Activated naive CD8-positive, alpha-beta T cell treated with anti-CD3 and anti-CD28 coated beads for 36 hours (primary cell): ENCODE measurements at places on chromosomes 1 and 21. TPM values are rescaled to one million over a fixed set of nuclear protein-coding genes. Genes with fewer than 3 reads are reported as not detected.

GRCh38 chr1:193589597-193590040, 403.2 kb upstream of the B3GALT2 start:
- no peaks in the 10 kb centered on the region for H3K36me3 ChIP-seq
- no peak for DNase-seq
- H3K27me3 ChIP-seq = no peaks in the 10 kb centered on the region
- no peak overlapping the region for H3K4me3 ChIP-seq

DNA sequence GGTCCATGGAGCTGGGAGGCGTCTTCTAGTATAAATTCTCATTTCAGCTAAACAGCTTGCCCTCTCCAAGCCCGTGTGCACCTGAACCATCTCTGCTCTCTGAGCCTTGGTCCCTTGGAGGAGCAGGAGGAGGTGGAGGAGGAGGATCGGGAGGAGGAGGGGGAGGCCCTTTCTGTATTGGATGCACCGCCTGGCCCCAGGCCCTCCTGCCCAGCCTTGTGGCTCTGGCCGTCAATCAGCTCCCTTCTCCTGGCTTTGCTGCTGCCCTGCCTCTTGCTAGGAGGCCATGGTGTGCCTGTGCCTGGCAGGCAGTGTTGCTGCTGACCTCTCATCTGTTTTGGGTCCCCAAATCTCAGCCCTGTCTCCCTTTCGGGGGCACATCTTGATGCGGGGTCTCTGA, 9.0 kb downstream of the COL18A1 start:
- no peaks in the 10 kb centered on the region for H3K36me3 ChIP-seq
- no peak overlapping the region for H3K27ac ChIP-seq
- no peak for DNase-seq
- no peak overlapping the region for H3K4me3 ChIP-seq
- H3K4me1 ChIP-seq = no peaks in the 10 kb centered on the region
- H3K27me3 ChIP-seq = peaks cover 13% of the 10 kb centered on the region

Gene RAB3B
- total RNA-seq = 0.06 TPM

- H3K4me1 ChIP-seq = peaks cover 59% of the 10 kb centered on the region
- H3K36me3 ChIP-seq = peaks cover 34% of the 10 kb centered on the region
- peak overlapping the region; percentile 74 for H3K27ac ChIP-seq
- peak overlapping the region; percentile 32 for H3K4me3 ChIP-seq
Measured at GRCh38 chr21:45103971-45104520, 29.7 kb downstream of the ADARB1 start.

Gene DDR2
- total RNA-seq = 0.19 TPM

DNA sequence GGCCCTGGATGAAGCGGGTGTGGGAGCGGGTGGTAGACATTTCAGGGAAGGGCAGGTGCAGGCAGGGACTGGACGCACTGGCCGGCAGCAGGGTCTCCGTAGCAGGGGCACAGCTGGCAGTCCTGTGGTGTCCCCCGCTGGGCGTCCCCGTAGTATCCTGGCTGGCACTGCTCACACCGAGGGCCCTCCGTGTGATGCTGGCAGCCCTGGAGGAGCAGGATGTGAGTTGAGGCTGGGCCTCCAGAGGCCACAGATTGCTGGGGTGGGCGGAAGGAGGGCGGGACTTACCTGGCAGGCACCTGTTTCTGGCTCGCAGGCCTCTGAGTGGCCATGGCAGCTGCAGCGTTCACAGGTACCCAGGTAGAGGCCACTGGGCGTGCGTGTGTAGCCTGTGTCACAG, 62.3 kb downstream of the LDLRAD2 start:
- H3K36me3 ChIP-seq = no peaks in the 10 kb centered on the region
- DNase-seq = no peak
- peaks cover 3% of the 10 kb centered on the region for H3K4me1 ChIP-seq
- no peak overlapping the region for H3K27ac ChIP-seq
- no peak overlapping the region for H3K4me3 ChIP-seq

Gene FMN2
- total RNA-seq = not detected

- H3K4me1 ChIP-seq = no peaks in the 10 kb centered on the region
- DNase-seq = no peak
- H3K4me3 ChIP-seq = no peak overlapping the region
Measured at GRCh38 chr1:40939320-40940059, 40.0 kb upstream of the CTPS1 start.

- no peak for DNase-seq
- H3K27me3 ChIP-seq = peaks cover 4% of the 10 kb centered on the region
- H3K27ac ChIP-seq = no peak overlapping the region
- no peaks in the 10 kb centered on the region for H3K4me1 ChIP-seq
- H3K4me3 ChIP-seq = no peak overlapping the region
Measured at GRCh38 chr1:2853711-2854110, 52.2 kb upstream of the TTC34 start.

DNA sequence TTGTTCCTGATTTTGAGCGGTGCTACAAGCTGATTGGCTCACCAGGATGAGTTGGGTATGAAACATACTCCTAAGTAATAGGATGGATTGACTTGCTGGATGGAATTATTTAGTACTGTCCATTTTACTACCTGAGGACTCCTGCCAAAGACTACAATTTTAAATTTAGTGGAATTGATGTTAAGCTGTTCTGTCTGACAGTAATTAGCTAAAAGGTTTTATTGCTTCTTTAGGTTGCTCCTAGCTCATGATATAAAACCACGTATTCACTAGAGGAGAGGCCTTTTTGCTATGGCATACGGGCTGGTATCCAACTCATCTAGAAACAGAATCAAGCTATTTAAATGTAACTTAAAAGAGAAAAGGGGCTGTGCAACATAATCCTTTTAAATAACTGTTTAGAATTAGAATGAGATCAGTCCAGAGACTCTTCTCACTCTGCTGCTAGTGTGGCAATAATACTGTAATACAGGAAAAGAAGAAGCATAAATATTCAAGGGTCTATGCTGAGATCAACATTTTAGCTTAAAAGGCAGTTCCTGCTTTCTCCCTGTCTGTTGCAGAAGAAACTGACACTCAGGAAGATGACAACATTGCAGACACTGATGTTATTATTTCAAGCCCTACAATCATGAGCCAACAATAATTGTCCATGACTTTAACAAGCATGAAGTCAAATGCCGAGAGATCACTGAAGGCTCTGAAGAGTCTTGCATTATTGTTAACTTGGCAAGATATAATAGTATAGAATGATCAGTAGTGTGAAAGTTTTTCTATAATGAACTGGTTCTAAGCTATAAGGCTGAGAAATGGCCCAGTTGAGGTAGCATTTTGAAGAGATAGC, 258.7 kb upstream of the ADGRL4 start:
- H3K36me3 ChIP-seq = no peaks in the 10 kb centered on the region
- H3K27ac ChIP-seq = no peak overlapping the region
- H3K4me1 ChIP-seq = no peaks in the 10 kb centered on the region
- H3K27me3 ChIP-seq = no peaks in the 10 kb centered on the region
- H3K4me3 ChIP-seq = no peak overlapping the region

DNA sequence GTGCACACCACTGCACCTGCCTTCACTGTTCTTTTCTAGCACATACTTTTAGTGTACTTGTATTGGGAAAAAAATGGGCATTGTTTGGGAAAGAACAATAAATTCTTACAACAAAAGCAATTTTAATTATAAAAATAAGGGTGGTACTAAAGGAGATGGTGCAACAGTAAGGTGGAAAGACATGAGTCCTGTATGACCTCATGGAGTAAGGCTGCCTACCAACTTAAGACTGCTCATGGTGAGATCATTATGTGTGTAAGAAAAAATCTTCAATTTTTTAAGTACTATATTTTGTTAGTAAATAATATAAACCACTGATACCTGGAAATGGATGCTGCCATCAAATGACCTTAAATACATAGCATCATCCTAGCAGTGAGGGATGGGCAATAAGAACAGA, 29.6 kb upstream of the PHGDH start:
- no peak overlapping the region for H3K27ac ChIP-seq
- no peak overlapping the region for H3K4me3 ChIP-seq
- no peaks in the 10 kb centered on the region for H3K36me3 ChIP-seq
- H3K4me1 ChIP-seq = no peaks in the 10 kb centered on the region

DNA sequence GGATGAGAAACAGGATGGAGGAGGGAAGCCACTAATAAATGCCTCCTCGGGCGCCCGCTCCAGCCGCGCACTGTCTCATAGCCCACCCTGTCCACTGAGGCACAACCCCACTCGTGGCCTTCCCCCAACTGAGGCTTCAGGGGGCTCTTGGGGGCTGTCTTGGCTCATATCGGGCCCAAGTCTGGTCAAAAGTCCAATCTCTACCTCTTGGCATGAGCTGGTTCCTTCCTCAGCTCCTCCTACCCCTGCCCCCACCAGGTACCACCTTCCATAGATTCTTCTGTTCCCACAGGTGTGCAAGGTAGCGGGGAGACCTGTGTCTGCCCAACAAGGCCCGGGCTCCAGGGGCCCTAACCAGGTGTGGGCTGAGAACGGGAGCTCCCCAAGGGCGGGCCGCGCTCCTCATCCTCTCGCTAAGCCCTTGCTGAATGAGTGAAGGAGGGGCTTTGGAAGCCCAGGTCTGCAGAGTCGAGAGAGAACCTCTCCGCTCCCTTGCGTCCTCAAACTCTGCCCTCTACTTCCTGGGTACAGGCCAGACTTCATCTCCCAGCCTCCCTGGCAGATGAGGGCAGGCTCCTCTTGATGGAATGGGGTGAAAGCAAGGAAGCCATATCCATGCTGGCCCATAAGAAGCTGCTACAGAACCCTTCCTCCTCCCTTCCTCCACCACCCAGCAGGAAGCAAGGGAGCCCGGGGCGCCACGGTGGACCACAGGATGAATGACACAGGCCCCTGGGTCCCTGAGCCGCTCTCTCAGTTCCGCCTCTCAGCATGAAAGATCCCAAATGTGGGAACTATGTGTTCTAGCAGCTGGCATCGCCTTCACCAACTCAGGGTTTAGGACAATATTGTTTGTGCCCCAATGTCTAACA, 74.7 kb downstream of the PSMG1 start:
- no peaks in the 10 kb centered on the region for H3K27me3 ChIP-seq
- H3K27ac ChIP-seq = no peak overlapping the region
- no peaks in the 10 kb centered on the region for H3K36me3 ChIP-seq

DNA sequence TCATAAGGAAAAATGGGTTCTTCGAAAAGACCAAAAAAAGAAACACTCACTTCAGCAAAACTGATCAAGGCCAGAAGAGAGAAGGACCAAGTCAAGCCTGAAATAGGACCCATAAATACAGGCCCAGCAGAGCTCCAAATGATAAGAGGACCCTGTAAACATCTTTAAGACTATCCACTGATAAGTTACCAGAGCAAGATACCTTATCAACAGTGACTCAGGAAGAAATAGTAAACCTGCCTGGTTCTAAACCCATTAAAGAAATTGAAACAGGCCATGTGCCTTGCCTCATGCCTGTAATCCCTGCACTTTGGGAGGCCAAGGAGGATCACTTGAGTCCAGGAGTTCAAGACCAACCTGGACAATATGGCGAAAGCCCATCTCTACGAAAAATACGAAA, 81.8 kb upstream of the ERRFI1 start:
- no peak overlapping the region for H3K27ac ChIP-seq
- H3K4me3 ChIP-seq = no peak overlapping the region
- no peak for DNase-seq
- H3K4me1 ChIP-seq = peaks cover 4% of the 10 kb centered on the region
- H3K36me3 ChIP-seq = no peaks in the 10 kb centered on the region

- no peak overlapping the region for H3K4me3 ChIP-seq
- no peak overlapping the region for H3K27ac ChIP-seq
- H3K4me1 ChIP-seq = peaks cover 46% of the 10 kb centered on the region
- no peaks in the 10 kb centered on the region for H3K27me3 ChIP-seq
- no peak for DNase-seq
- peaks cover 2% of the 10 kb centered on the region for H3K36me3 ChIP-seq
Measured at GRCh38 chr1:194293851-194294405, 1107.5 kb upstream of the B3GALT2 start.

DNA sequence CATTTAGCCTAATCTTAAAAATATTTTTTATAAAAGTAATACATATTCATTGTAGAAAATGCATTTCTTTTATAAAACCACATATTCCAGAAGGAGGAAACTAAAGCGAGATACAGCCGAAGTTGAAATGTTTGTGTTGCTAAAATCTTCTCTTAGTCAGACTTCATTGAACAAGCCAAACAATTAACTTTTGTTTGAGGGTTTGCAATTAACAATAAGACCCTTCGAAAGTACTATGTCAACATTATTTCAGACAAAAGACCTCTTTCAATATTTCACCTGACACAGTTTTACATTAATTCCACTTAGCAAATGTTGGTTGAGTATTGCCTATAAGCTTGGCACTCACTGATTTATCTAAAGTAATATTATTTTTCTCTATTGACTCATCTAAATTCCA, 354.0 kb upstream of the ADAMTS5 start:
- no peaks in the 10 kb centered on the region for H3K36me3 ChIP-seq
- H3K4me3 ChIP-seq = no peak overlapping the region
- DNase-seq = no peak
- no peak overlapping the region for H3K27ac ChIP-seq

DNA sequence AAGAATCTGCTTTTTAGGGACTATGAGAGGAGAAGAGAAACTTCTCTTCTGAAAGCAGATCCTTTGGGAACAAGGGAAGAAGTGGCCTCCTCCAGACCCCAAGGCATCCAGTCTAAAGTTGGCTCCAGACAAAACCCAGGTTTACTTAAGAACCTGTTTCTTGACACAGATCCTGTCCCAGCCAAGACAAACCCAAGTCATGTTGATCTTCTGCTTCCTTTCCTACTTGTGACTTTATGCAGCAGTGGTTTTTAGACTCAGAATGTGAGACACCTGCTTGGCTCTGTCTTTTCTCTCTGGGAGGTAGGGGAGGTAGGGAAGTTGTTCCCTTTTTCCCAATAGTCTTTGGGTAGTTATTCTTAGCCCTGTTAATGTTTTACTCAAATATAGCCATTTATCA, 38.3 kb downstream of the ELAPOR1 start:
- no peak for DNase-seq
- H3K27me3 ChIP-seq = no peaks in the 10 kb centered on the region
- no peak overlapping the region for H3K4me3 ChIP-seq
- H3K27ac ChIP-seq = no peak overlapping the region

Gene VANGL2
- 0.31 TPM for total RNA-seq

Gene RABIF
- total RNA-seq = 8.4 TPM

GRCh38 chr21:46226146-46226545, 2.4 kb downstream of the LSS start:
- no peak for DNase-seq
- no peak overlapping the region for H3K27ac ChIP-seq
- H3K27me3 ChIP-seq = no peaks in the 10 kb centered on the region
